ENCODE measurements at places on chromosomes 3 and 15.

GRCh38 chr3:16216373-16216935 lies 42.0 kb downstream of the GALNT15 start:
- DNase-seq, result no peak

DNA sequence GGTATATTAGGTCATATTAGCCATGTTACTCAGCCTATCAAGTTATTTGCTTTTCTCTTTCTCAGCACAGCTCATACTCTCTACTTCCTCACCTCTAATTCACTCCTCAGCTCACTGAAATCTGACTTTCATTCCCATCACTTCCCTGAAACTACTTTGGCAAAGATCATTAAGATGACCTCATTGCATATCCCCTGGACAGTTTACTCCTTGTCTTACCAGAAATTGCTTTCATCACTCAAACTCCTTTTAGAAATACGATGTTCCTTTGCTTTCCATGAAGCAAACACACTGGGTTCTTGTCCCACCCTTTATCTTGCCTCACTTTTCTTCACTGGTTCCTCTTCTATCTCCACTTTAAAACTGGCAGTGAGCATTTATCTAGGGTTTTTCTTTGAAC lies 354.4 kb downstream of the TUSC7 start:
- DNase-seq, result no peak

DNA sequence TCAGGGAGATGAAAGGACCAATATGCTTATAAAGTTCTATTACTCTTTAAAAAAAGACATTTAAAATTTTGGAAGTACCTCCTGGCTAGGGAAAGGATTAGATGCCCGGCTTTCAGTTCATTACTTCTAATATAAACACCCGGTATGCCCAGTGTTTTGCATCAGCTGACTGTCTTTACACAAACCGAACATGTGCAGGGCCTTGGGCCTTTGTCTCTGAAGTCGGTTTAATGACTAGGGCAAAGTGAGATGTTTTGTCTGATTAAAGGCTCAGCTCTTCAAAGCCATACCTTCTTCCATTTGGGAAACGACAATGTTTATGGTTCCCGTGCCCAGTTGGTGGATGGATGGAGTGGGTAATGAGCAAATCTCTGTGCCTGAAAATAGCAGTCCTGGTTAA lies 179.3 kb upstream of the LRTM1 start:
- no peak for DNase-seq

GRCh38 chr3:98679986-98680385 lies 83.2 kb upstream of the ST3GAL6 start:
- no peak for DNase-seq

GRCh38 chr15:89221543-89221942 lies at the start of gene RLBP1:
Gene RLBP1 (minus strand): TSS chr15:89221579. CDS start chr15:89218975, 2,604 bp downstream.
- DNase-seq, result no peak

Measured in hippocampal formation (tissue), 2 donors.